ENCODE measurements at places on chromosomes 4 and X.
A peak's percentile ranks its signal among the peaks of the same experiment; 100 is the strongest.

- no peak for DNase-seq
These were observed 15.3 kb downstream of the GPR174 start for GRCh38 chrX:79159800-79160199.

DNA sequence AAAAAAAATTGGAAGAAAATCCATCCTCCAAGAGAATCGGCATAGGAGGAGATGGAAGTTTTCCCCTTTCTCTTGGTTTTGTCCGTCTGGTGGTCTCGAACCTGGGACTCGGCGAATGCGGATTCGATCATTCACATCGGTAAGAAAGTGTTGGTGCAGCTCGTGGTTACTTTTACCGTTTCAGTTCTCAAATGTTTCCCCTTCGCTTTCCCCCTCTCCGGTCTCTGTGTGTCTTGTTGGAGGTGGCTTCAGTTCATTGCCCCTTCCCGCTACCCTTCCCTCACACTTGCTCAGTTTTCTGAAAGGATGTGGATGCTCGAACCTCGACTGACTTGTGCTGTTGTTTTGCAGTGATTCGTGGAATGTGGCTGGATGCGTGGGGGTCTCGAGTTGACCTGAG, 840 bp downstream of the GRID2 start:
- DNase-seq: no peak

DNA sequence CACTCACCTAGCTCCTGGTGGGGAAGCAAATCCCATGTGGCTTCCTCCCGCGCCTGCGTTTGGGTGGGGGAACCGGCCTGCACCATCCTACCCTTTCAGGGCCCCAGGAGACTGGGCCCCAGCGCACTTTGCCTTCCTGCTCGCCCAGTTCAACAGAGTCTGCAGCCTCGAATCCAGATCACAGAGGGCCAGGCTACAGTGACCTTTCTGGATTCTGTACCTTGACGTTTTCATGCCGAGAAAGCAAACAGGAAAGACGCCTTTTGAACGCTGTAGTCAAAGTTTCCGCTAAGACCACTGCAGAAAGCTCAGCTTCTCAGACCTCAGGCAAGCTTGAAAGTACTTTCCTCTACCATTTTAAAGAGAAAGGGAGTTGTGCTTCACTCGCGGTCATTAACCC, 7.4 kb upstream of the BEND2 start:
- DNase-seq: no peak

DNA sequence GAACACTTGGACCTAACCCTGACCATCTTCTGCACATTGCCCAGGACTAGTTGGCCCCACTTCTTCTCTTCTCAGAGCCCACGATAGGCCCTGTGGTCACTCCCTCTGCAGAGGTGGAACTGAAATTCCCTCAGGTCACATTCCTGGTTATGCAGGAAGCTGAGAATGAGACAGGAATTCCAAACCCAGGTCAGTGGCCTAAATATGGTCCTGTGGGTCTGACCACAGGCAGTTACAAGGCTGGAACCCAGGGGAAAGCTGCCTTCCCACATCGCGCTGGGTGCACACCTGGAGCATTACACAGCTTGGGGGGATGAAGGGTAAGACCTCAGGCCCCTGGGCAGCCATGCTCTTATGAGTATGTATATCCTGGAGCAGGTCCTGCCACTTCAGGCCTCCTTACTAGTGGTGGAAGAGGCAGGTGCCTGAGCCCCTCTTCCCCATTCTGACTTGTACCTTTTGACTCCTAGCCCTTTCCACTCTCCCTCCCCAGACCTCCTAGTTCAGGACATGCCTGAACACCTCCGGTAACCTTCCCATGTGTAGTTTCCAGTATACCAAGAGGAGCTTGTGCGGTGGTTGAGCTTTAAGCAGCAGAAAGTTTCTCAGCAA, 173.5 kb downstream of the ASMT start:
- no peak for DNase-seq

DNA sequence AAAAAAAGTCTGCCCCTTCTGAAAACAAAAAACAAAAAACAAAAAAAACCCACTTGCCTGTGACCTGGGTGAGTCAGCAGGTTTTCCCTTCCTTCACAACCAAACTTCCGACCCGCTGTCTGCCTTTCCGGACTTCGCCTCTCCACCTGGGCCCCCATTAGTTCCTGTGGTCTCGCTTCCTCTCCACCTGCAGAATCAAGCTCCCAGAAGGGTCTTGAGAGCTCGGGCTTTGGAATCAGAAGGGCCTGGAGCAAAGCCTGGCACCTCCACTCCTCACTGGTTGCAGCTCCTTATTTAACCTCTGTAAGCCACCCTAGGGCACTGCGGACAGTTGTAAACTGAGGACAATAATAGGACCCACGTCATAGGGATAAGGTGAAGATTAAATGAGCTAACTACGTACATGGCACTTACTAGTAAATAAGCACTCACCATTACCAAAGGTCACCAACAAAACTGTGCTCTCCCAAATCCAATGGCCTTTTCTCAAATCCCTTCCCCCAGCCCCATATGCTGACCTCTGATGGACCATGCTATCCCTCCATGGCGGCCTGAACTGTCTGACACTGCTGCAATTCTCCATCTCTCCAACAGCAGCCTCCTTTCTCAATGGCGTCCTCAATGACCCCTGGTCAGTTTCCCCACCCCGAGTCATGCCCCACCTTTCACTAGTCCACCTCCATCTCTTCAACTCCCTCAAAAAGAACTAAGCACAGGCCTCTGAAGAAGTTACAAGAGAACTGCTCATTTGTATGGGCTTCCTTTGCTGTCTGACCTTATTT, 64.2 kb downstream of the IRF2 start:
- no peak for DNase-seq

DNA sequence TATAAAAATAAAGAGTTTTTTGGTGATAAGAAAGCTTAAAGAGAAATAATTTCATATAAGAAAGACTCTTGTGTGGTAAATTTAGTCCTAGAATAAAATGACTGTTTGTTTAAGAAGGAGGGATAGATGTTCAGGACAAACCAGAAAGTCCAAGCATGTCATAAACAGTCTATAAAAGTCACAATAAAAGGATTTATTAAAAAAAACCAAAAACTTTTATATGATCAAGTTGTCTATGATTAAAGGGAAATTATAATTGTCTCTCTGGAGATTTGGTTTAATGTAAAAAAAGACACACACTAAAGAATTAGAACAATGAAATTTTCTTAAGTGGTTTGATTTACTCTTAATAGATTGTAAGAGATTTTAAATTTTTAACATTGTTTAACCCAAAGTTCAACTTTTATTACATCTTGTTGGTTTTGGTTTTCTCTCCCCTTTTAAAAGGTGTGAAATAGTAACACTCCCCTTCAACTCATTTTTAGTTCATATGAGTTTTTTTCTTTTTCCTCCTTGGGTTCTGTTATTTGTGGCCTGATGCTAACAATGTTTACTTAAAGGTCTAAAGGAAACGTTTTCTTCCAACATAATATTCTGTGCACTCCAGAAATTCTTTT, 89.7 kb downstream of the PDHA2 start:
- DNase-seq: no peak

- DNase-seq: peak; percentile 16
These were observed 1.2 kb downstream of the GUCY1A1 start for GRCh38 chr4:155667568-155668511.

- no peak for DNase-seq
These were observed 6.4 kb downstream of the ELK1 start for GRCh38 chrX:47643926-47644325.

DNA sequence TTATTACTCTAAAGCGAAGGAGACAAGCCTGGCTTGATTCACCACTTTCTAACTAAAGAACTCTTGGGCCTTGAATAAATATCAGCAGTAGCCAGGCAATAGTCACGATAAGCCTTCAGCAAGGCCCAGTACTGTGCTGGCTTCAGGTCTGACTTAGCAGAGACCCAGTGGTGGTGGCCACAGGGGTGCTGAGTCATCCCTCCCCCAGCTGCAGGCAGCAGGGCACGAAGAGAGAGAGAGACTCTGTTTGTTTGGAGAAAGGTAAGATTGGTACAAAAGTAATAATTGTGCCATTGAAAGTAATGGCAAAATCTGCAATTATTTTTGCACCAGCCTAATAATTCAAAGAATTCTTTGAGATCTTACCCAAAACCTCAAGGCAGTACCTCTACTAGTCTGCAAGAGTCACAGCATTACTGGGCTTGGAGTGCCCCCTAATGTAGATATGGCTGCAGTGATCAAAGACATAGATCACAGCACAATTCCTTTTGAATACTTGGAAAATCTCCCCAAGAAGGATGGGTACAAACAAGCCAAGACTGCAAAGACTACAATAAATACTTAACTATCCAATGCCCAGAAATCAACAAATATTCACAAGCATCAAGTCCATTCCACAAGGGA, 159.5 kb upstream of the USP38 start:
- peak; percentile 5 for DNase-seq

- DNase-seq: no peak
These were observed 2.0 kb downstream of the RAB40A start for GRCh38 chrX:103517246-103517645.

DNA sequence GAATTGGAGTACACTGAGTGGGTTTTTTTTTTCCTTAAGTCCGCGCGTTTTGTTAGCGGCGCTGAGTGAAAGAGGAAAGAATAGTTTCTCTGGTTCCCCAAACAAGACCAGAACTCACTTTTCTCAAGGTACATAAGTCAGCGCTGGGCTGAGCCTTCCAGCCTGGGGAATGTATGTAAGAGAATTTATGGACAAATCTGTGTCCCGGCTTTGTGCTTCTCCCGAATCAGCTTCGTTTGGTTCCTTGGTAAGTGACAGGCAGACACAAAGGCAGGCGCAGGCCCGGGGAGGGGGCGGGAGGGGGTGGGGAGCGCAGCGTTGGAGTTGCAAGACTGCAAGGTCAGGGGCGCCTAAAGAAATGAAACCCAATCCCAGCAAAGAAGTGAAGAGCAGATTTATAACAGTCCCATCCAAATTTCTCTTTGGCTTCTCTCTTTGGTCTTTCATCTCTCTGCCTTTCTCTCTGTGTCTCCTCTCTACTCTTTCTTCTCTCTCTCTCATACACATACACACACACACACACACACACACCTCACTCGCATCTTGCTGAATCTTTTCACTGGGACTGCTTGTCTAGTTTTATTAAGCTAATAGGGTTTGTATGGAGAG, 981 bp downstream of the TET2 start:
- DNase-seq: peak; percentile 17

DNA sequence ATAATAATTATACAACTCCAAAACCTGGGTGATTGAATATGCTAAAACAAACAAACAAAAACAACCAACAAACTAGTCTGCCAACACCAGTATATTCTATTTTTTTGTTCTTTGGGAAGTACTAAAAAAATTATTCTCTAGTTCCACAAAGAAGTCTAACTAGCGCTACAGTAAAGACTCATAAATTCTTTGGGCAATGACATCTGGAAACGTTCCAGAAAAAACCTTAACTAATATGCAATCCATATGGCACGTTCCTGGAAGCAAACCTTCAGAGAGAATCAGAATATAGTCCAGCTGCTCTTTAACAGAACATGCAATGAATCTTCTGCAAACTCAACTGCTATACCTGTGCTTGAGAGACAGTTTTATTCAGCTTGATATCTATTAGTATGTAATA, 500.1 kb downstream of the TRAM1L1 start:
- peak; percentile 99 for DNase-seq

GRCh38 chr4:156594624-156595023, 377.0 kb downstream of the PDGFC start:
- peak; percentile 94 for DNase-seq

GRCh38 chr4:84001876-84002569, 466.1 kb downstream of the GPAT3 start:
- no peak for DNase-seq

- no peak for DNase-seq
These were observed 54.1 kb downstream of the C4orf51 start for GRCh38 chr4:145734031-145734430.

DNA sequence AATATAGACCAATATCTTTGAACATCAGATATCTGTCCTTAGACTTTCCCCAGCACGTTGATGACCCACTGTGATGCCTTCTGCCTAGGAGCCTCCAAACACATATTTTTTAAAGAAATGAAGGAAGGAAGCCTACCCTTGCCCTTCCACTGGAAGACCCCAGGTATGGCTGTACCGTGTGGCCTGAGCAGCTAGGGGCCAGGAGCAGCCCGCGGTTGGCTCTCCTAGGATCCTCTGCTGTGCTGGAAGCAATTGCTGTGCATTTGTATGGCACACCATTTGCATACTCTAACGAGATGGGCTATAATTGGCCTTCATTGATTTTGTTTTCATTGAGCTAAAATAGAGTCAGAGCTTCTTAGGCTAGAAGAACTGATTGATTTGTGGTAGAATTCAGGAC, 128.8 kb downstream of the GPAT3 start:
- DNase-seq: no peak

GRCh38 chr4:64582492-64582891, 173.2 kb upstream of the TECRL start:
- no peak for DNase-seq

DNA sequence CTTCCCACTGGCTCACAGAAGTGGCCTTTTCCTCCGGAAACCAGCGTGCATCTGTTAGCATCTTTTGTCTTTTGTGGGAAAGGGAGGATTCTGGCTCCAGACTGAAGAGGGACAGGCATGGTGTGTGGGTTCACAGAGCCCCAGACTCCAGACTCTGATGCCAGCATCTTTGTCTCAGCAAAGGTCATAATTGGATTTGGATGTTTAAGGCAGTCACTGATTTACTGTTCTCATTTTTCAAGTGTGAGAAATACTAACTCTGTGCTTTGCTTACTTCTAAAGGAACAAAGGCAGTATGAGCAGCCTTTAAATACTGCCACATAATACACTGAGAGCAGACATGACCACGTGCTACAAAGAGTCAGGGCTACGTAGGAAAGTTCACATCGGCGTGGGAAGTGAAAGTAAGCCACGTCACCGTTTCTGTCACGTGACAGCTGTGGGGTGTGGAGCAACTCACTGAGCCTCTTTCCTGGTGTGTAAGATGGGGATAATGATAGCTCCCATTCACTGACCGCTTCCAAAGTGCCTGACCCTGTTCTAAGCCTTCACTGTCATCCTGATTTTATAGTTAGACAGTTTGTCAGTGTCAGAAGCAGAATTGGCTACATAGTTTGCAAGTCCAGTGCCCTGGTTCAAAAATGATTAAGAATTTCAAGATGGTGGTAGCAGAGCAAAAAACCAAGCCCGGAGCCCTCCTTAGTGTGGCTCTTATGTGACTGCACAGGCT, 24.8 kb upstream of the TMSB4X start:
- no peak for DNase-seq

DNA sequence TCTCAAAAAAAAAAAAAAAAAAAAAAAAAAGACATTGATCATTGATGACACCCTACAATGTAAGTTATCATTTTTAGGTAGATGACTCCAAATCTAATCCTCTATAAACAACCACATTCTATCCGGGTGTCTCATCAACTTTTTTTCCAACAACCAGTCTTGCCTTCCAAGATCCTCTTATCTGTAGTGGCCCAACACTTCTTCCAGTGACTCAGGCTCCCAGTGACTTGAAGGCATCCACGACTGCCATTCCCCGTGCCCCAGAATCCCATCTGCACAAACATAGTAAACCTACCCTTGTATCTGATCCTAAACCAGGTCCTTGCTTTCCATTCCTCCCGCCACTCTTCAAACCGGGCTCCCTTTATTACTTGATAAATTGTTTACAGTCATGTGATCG, 15.6 kb upstream of the TSPAN5 start:
- DNase-seq: no peak
